ENCODE measurements at places on chromosomes 11 and 22. TPM values are rescaled to one million over a fixed set of nuclear protein-coding genes. Genes with fewer than 3 reads are reported as not detected.

The CARS1 gene
- 74.5 TPM for total RNA-seq

The GAL gene
- total RNA-seq = 1.5 TPM

The SMC1B gene
- total RNA-seq = not detected

The ARHGEF12 gene
- 93.2 TPM for total RNA-seq

The CHRM1 gene
- total RNA-seq = not detected

The MFNG gene
- 84.5 TPM for total RNA-seq

The MPEG1 gene
- total RNA-seq = not detected
